ENCODE measurements at places on chromosomes 6 and 20. TPM values are rescaled to one million over a fixed set of nuclear protein-coding genes. Genes with fewer than 3 reads are reported as not detected.

CRISP3 gene
- not detected for total RNA-seq

DNAH8 gene
- total RNA-seq: not detected

NECAB3 gene
- total RNA-seq: 29.8 TPM

DEFB124 gene
- not detected for total RNA-seq

GRCh38 chr20:58308680-58309527 is 611 bp upstream of the RAB22A start:
- peak; percentile 27 for DNase-seq

DNA sequence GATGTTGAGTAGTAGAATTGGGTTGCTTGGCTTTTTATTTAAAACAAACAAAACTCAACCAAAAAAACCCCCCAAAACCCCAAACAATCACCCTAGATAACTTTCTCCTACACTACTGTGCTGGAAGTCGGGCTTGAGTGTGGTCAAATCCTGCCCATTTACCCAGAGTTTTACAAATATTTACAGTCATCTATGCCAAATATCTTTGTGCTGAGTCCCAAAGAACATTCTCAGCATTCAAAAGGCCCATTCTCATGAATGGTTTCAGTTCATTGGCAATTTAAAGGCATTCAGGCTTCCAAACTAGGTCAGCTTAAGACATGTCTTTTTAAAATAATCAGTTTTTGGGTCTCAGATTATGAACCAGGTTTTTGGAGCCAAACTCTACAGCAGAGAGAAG is 1.8 kb downstream of the RNF144B start:
- DNase-seq: no peak

- no peak for DNase-seq
Observed at GRCh38 chr6:44446626-44447300, 59.3 kb downstream of the CDC5L start.

DNA sequence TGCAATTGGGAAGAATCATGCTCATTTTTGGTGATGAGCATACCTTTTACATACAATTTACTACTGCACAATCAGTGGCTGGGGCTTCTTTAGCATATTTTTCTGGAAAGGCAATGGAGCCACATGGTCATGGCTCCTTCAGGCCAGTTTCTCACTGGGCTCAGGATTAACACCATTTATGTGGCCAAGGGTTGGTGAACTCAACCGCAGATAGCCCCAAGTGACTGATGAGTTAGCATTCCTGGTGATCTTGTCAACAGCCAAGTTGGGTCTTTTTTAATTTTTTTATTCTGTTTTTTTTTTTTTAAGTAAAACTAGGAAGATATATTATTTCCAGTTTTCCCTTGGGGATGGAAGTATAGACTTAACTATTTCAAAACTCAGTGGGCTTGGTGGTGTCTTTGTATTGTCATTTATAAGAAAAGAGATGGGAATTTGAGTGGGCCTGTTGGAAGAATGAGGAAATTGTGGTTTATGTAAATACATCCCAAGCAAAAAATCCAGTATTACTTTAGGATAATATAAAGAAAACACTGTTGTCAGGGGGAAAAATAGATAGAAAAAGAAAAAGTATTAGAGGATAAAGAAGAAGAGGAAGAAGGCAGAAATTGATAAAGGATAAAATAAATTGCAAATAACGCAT is 397.4 kb downstream of the MAFB start:
- DNase-seq: no peak

GRCh38 chr20:41903586-41903985 is 285.4 kb upstream of the CHD6 start:
- DNase-seq: no peak

DNA sequence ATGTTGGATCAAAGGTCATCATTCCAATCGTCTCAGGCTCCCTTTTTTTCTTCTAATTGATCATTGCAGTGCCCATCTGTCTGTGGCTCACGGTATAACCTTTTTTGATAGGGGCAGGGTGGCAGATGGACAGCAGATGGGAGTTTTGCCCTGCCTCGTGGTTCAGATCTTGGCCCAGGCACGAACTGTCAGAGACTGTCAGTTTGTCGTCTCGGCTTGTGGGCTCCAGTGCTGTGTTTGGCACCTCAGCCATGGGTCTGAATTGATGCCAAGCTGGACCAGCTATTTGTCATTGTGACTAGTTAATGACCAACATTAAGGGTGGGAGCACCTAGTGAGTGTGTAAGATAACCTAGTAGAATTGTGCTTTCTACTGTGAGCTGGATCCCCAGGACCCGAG is 197.6 kb downstream of the PRL start:
- no peak for DNase-seq

DNA sequence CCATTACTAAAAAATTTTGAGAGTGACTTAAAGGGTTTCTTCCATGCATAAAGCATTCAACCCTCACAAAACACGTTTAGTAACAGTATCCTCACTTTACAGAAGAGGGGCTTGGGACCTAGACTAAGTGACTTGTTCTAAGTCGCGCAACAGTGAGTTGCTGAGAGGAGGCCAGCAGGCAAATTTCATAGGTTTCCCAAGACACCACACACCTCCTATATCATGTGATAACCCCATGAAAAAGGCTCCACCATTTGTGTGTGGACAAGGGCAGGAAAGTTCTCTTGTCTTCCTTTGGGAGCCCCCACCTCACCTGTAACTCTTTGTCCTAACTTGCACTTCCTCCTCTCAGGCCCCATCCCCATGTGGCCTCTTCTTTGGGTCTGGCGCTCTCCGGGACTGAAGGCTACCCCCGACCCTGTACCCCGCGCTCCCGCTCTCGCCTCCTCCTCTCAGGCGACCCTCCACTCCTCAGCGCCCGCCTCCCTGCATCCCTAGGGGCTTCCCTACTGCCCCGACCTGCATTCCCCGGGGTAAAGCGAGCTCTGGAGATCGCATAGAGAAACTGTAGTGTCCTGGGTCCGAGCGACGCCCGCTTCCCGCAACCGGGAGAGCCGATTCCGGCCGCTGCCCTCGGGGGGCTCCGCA is 392 bp downstream of the PSMB8 start:
- no peak for DNase-seq

DNA sequence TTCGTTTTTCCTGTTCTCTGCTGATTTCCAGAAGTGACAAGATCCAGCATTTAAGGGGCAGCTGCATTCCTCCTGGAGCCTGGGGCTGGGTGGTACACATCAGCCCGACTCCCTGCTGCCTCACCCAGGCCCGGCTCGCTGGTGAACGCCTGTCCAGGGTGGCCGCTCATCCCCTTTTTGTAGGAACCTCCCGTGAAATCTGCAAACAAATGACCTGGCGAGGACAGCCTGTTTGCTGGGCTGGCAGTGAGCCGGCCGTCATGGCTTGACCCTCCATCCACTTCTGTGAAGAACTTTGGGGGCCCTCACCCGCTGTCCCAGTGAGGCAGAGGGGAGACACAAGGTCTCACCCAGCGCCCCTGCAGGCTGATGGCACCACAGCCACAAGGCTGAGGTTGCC is 39.0 kb downstream of the PYGB start:
- no peak for DNase-seq

DNA sequence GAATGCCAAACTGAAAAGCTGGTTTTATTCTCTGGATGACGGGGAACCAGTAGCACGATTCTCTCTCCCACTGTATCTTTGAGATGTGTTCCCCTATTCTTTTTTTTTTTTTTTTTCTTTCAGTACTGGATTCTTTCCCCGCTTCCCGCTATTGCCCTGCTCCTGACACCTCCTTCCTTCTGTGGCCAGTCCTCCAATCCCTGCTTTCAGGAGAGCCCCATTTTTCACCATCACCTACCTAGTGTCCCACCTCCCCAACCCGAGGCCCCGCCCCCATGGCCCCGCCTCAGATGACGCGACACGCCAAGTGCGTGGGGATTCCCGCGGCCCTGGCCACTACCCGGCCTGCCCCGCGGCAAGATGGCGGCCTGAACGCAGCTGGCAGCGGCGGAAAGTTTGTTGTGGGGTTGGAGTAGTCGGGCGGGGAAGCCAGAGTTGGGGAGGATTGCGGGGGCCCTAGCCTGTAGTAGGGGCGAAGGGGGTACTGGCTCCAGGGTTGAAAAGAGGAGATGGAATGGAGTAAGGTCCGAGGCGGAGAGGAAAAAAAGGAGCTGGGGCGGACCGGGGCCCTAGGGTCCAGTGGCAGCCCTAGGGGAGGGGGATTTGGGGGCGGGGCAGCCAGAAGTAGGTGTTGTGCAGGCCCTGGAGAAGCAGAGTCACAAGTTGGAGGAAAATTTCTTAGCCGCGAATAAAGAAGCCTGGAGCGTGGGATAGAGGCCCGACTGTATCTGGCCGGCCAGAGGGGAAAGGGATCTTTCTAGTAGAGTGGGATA is at the start of gene TJAP1:
Gene TJAP1 (plus strand): TSS at position 336 of the 773 bp plus-strand sequence. CDS start 21,432 bp downstream, outside the sequence.
- DNase-seq: peak; percentile 92

- no peak for DNase-seq
Observed at GRCh38 chr6:18324706-18325042, 60.3 kb upstream of the DEK start.

- DNase-seq: no peak
Observed at GRCh38 chr20:20712004-20712473, 405 bp downstream of the RALGAPA2 start.

Data from omental fat pad (tissue), 4 donors.